ENCODE measurements at places on chromosomes 12 and 14.

DNA sequence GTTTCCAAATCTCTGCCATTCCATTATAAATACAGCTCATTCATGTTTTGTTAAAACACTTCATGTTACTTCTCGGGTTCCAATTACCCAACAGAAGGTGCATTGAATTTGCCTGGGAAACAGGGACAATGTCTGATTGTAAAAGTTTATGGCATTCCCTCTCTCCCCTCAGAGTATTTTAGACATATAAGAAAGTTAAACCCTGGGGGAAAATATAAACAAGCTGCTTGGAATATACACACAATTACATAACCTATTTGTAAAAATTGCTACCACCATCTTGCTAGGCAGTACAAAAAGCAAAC lies 60.0 kb downstream of the BTG1 start:
- DNase-seq = no peak
- H3K36me3 ChIP-seq = no peaks in the 10 kb centered on the region
- no peak overlapping the region for H3K4me3 ChIP-seq
- H3K4me1 ChIP-seq = peaks cover 6% of the 10 kb centered on the region
- no peak overlapping the region for H3K27ac ChIP-seq

- H3K27ac ChIP-seq = no peak overlapping the region
- no peaks in the 10 kb centered on the region for H3K36me3 ChIP-seq
- no peaks in the 10 kb centered on the region for H3K4me1 ChIP-seq
- no peak overlapping the region for H3K4me3 ChIP-seq
These were observed 32.8 kb downstream of the COX8C start for GRCh38 chr14:93379831-93380230.

GRCh38 chr14:81519200-81520011 lies 14.2 kb downstream of the SEL1L start:
- DNase-seq = no peak
- no peak overlapping the region for H3K27ac ChIP-seq
- no peak overlapping the region for H3K4me3 ChIP-seq
- H3K36me3 ChIP-seq = peaks cover 41% of the 10 kb centered on the region

GRCh38 chr12:58189893-58190292 lies 248.5 kb downstream of the ATP23 start:
- no peaks in the 10 kb centered on the region for H3K4me1 ChIP-seq
- DNase-seq = no peak
- H3K36me3 ChIP-seq = no peaks in the 10 kb centered on the region
- no peak overlapping the region for H3K27ac ChIP-seq

GRCh38 chr14:79325557-79325956 lies 885.7 kb downstream of the DIO2 start:
- H3K27me3 ChIP-seq = no peaks in the 10 kb centered on the region
- H3K27ac ChIP-seq = no peak overlapping the region
- no peaks in the 10 kb centered on the region for H3K36me3 ChIP-seq
- no peak overlapping the region for H3K4me3 ChIP-seq
- DNase-seq = no peak

DNA sequence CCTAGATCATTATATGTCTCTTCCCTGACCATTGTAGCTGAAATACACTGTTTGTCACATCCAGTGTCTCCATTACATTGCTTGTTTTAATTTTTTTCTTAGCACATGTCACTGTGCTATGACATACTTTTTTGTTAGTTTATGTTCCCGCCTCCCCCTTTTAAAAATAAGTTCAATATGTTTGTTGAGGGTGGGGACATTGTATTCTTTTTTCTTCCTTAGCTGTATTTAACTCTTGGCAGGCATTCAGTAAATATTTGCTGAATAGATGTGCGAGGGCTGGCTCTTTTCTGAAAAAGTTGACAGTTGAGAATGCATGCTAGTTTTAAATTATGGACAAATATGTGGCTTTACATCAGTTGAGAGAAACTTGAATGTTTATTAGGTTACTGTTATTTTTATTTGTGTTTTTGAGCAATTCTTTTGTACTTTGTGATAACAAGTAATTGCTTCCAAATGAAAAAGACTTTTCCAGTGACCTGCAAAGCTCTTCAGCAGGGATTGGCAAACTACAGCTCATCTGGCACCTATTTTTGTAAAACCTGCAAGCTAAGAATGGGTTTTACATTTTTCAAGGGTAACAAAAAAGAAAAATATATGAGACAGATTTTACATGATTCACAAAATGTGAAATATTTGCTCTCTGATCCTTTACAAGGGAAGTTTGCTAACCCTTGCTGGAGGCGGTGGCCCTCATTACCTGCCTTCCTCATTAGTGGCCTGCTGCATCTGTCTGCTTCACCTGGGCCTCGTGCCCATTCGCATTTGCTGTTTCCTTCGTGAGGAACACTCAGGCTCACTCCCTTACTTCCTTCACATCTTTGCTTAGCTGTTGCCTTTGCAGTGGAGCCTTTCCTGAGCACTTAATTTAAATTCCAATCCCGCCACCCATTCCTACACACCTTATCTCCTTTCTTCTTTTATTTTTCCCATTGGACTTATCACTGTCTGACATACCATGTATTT lies 229.4 kb downstream of the ERC1 start:
- H3K27me3 ChIP-seq = no peaks in the 10 kb centered on the region
- peaks cover 15% of the 10 kb centered on the region for H3K4me1 ChIP-seq
- H3K36me3 ChIP-seq = no peaks in the 10 kb centered on the region
- no peak overlapping the region for H3K4me3 ChIP-seq
- no peak for DNase-seq

DNA sequence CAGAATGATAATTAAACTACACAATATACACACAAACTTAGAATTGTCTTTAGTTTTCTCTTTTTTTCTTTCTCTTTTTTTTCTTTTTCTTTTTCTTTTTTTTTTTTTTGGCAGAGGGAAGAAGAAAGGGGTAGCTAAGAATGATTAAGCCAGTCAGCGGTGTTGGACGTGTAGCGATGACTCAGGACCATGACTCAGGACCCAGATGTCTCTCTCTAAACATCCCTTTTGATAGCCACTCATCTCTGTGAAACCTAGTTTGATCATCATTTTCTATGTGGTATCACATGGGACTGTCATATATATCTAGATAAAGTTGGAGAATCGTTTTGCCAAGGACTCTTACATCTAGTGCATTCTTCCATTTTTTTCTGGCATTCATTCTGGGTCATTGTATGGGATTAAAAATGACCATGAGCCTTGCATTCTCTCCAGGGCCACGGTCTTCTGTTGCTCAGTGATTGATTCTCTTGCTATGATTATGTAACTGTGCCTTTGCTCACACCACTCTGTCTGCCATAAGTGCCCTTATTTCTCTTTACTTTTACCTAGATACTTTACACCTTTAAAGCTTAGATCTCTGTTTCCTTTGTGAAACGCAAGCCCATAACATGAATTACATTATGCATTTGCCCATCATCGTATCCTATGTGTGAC lies 26.6 kb upstream of the NRXN3 start:
- no peaks in the 10 kb centered on the region for H3K27me3 ChIP-seq
- no peaks in the 10 kb centered on the region for H3K36me3 ChIP-seq
- H3K27ac ChIP-seq = no peak overlapping the region
- no peak for DNase-seq

GRCh38 chr12:112184056-112184887 lies 58.9 kb downstream of the TRAFD1 start:
- peaks cover 39% of the 10 kb centered on the region for H3K36me3 ChIP-seq
- H3K27ac ChIP-seq = no peak overlapping the region
- no peaks in the 10 kb centered on the region for H3K4me1 ChIP-seq
- no peaks in the 10 kb centered on the region for H3K27me3 ChIP-seq
- no peak for DNase-seq
- no peak overlapping the region for H3K4me3 ChIP-seq

DNA sequence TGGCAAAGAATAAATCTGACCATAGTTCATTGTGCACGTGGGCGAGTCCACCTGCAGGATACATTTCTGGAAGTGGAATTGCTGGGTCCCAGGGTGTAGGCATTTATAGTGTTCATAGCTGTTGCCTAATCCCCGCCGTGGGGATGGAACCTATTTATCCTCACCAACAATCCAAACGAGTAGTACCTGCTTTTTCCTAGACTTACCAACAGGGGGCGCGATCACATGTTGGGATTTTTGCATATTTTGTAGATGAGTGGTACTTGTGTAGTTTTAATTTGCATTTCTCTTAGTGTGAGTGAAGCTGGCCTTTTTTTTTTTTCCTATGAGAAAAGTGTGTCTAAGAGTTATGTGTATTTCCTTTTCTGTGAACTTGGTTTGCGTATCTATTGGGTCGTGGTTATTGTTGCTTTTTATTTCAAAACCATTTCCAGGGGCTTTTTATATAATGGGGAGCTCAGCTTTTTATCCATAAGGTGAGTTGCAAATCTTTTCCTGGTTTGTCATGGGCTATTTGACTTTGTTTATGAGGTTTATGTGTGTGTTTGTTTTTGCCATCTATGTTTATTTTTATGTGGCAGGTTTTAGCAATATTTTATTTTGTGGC lies 67.2 kb downstream of the CCDC92 start:
- no peaks in the 10 kb centered on the region for H3K27me3 ChIP-seq
- H3K4me1 ChIP-seq = no peaks in the 10 kb centered on the region
- DNase-seq = no peak
- H3K4me3 ChIP-seq = no peak overlapping the region
- H3K27ac ChIP-seq = no peak overlapping the region

GRCh38 chr12:11807458-11807857 lies 158.0 kb downstream of the ETV6 start:
- H3K4me1 ChIP-seq = peaks cover 43% of the 10 kb centered on the region
- no peak for DNase-seq
- H3K27me3 ChIP-seq = no peaks in the 10 kb centered on the region

Measured in tibial artery (tissue), 4 donors.